CD4-positive, alpha-beta T cell (primary cell): ENCODE measurements at places on chromosomes 13 and 19. TPM values are rescaled to one million over a fixed set of nuclear protein-coding genes. Genes with fewer than 3 reads are reported as not detected.
A peak's percentile ranks its signal among the peaks of the same experiment; 100 is the strongest.

DNA sequence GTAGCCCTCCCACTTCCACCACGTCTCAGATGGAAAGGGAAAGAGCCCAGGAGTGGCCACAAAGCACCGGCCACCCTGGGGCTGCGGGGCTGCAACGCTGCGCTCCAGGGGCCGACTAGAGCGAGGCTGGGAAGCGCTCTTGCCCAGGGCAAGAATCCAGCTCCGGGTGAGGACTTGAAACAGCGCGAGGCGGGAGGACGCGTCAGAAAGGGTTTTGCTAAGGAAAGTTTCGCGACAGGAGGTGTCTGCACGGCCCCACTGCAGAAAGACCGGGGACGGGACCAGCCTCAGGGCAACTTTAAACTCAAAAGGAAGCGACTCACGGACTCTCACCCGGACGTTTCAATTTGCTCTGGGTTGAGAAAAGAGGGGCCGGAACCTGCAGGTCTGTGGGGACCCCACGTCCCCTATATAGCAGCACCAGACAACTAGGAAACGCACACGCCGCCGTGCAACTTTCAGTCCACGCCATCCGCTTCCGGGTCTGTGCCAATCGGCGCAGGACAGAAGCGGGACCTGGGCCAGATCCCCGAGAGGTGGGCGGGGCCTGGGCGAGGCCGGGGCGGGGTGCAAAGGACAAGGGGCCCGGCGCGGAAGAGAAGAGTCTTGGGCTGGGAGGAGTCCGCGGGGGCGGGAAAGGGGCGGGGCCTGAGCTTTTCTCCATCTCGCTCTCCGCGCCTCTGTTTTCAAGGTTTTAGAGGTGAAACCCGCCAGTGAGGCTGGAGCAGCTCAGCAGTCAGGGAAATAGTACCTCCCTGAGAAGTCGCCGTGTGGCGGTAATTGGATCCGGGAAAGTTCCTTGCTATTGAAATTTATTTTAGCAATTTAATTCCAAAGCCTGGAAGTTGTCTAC lies at the start of gene ZNF816:
Gene ZNF816, minus strand, starts transcription at position 488 of the 853 bp plus-strand sequence. CDS start 6,792 bp downstream, outside the sequence.
- peak within 1 kb of the TSS; percentile 63 for H3K27ac ChIP-seq
- no peaks in the 10 kb centered on the region for H3K27me3 ChIP-seq

ESD gene
- 30.8 TPM for total RNA-seq

WASF3 gene
- total RNA-seq = not detected

FAM32A gene
- total RNA-seq = 44.5 TPM

RAB3A gene
- 28.9 TPM for total RNA-seq

GRCh38 chr13:114035186-114035582 lies 61.3 kb upstream of the C13orf46 start:
- peaks cover 80% of the 10 kb centered on the region for H3K36me3 ChIP-seq
- DNase-seq = no peak
- H3K27ac ChIP-seq = no peak overlapping the region
- H3K27me3 ChIP-seq = no peaks in the 10 kb centered on the region
- no peak overlapping the region for H3K4me3 ChIP-seq

DNA sequence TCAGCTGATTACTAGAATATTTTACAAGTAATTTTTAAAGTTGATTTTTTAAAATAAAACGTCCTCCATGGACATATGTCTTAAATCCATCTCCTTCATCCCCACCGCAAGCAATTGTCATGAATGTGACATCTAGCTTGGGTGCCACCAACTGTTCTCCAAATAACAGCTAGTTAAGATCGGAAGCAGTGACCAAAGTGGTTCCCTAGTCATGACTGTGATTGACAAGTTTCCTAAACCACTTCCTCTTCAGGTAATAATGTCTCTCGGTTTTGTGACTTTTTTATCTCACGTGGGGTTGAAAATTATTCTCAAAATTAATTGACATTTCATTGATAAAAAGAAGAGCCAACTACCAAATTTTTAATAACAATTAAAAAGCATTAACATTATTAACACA lies 135.3 kb upstream of the MIR17HG start:
- no peak overlapping the region for H3K4me3 ChIP-seq
- H3K27me3 ChIP-seq = no peaks in the 10 kb centered on the region
- no peak overlapping the region for H3K27ac ChIP-seq
- no peak for DNase-seq
- H3K36me3 ChIP-seq = no peaks in the 10 kb centered on the region

GRCh38 chr13:46387064-46387851 lies at the start of gene RUBCNL:
TSS of gene RUBCNL (minus strand) at chr13:46387252. CDS start at chr13:46372475, 14,777 bp downstream.
- peaks cover 21% of the 10 kb centered on the region for H3K27me3 ChIP-seq
- peak within 1 kb of the TSS; percentile 59 for H3K4me3 ChIP-seq
- peaks cover 27% of the 10 kb centered on the region for H3K4me1 ChIP-seq
- no peak within 1 kb of the TSS for H3K27ac ChIP-seq

DNA sequence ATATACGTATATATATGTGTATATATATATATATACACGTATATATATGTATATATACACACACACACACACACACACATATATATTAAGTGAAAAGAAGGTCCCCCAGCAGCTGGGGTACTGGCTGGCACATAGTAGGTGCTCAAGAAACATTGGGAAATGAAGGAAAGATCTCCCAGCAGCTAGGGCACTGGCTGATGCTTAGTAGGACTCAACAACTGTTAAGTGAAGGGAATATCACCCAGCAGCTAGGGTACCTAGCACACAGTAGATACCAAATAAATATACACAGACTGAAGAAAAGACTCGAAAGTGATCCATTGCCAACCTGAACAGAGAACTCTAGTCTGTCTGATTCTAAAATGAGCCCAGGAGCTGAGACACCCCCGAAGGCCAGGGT lies 12.2 kb downstream of the PODNL1 start:
- no peaks in the 10 kb centered on the region for H3K27me3 ChIP-seq
- no peak overlapping the region for H3K27ac ChIP-seq
- H3K4me1 ChIP-seq = peaks cover 11% of the 10 kb centered on the region
- DNase-seq = no peak

- peaks cover 14% of the 10 kb centered on the region for H3K4me1 ChIP-seq
- no peaks in the 10 kb centered on the region for H3K27me3 ChIP-seq
- H3K36me3 ChIP-seq = no peaks in the 10 kb centered on the region
- H3K4me3 ChIP-seq = no peak overlapping the region
- no peak for DNase-seq
Observed at GRCh38 chr13:73922493-73923393, 211.5 kb downstream of the KLF12 start.

SMIM44 gene
- not detected for total RNA-seq

HCST gene
- 78.6 TPM for total RNA-seq

DNA sequence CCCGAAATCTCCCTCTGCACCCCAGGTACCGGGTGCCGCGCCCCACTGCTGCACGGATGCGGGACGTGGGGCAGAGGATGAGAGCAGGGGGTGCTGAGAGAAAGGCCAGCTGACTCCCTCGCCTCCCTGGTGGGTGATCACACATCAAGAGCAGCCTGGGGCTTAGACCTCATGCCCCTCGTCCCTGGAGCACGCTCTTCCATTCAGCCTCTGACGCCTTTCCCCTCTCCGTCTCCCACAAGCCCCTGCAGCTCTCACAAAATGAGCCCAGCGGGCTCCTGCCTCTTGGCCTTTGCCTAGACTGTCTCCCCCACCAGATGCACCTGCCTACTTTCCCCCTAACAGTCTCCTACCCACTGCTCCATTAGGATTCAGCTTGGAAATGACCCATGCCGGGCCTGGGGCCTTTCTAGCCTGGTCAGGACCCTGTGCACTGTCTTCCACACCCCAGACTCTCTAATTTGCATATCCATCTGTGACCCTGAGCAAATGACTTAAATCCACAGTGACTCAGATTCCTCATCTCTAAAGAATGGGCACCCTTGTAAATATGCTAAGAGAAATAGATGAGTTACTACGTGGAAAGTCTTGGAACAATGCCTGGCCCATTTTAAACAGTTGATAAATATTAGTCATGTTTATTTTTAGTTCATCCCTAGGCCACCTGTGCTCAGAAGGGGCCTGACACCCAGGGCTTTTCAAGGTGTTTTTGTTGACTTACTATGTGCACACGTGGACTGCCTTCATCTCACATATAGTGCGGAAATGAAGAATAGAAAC lies 582 bp upstream of the PTPRH start:
- H3K4me1 ChIP-seq = peaks cover 6% of the 10 kb centered on the region
- H3K4me3 ChIP-seq = no peak overlapping the region
- H3K27ac ChIP-seq = no peak overlapping the region
- no peak for DNase-seq

DNA sequence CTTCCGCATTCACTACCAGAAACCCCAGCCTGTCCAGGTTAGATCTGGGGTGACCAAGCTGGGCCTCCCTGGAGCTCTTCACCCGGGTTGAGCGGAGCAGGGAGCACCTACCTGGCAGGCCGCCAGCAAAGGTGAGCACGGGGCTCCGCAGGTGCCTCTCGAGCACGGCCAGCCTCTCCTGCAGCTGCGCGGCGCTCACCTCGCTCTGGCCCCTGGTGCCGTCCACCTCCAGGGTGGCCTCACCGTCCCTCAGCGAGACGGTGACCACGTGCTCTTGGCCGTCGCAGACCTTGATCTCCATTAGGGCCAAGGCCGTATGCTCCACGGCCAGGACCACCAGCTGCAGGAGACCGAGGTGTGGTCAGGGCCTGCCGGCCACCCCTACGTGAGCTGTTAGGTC lies 42.0 kb downstream of the GAS6 start:
- H3K4me1 ChIP-seq = peaks cover 3% of the 10 kb centered on the region
- H3K36me3 ChIP-seq = no peaks in the 10 kb centered on the region
- no peak overlapping the region for H3K4me3 ChIP-seq

CCNA1 gene
- not detected for total RNA-seq

IFNL1 gene
- not detected for total RNA-seq

ZNF561 gene
- total RNA-seq = 46.2 TPM

ACP7 gene
- not detected for total RNA-seq

DNA sequence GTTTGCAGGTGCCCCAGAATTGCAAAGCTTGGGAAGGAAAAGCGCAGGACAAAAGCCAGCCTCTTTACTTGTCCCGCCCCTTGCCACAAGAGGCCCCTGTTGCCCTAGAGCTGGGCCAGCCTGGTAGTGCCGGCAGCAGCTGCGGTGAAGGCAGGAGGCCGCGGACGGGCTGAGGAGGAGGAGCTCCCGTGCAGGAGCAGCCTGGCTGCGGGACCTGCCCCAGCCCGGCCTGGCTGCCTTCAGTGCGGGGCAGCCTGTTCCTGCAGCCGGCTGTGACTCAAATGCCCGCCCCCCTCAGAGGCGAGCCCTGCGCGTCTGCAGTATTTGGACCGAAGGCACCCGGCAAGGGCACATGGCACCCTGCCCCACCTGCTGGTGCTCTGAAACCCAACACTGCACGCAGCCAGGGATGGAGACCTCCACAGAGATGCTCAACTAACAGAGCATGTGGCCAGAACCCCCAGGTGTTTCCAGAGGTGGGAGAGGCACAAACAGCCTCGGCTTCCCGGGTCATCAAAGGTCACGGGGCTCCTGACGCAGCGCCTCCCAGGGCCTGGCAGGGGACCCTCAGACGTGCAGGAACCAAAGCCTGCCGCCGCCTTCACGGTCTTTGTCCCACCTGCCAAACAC lies 29.7 kb downstream of the NAXD start:
- H3K27ac ChIP-seq = no peak overlapping the region
- H3K27me3 ChIP-seq = no peaks in the 10 kb centered on the region
- H3K4me1 ChIP-seq = peaks cover 10% of the 10 kb centered on the region
- peak; percentile 29 for DNase-seq

DNA sequence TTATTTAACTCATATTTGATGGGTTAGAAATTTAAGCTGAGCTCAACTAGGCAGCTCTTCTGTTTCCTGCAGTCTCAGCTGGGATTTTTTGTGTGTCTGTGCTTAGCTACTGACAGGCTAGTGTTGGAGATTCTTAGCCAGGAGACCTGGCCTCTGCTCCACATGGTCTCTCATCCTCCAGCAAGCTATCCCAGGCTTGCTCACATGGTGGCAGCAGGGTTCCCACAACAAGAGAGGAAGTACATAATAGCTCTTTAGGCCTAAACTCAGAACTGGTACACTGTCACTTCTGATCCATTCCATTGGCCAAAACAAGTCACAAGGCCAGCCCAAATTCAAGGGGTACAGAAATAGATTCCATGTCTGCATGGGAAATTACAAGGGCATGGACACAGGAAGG lies 406.2 kb downstream of the SUCLA2 start:
- H3K27ac ChIP-seq = no peak overlapping the region
- H3K4me1 ChIP-seq = no peaks in the 10 kb centered on the region
- no peak overlapping the region for H3K4me3 ChIP-seq
- DNase-seq = no peak
